ENCODE measurements at places on chromosomes 1 and 21.
A peak's percentile ranks its signal among the peaks of the same experiment; 100 is the strongest.

DNA sequence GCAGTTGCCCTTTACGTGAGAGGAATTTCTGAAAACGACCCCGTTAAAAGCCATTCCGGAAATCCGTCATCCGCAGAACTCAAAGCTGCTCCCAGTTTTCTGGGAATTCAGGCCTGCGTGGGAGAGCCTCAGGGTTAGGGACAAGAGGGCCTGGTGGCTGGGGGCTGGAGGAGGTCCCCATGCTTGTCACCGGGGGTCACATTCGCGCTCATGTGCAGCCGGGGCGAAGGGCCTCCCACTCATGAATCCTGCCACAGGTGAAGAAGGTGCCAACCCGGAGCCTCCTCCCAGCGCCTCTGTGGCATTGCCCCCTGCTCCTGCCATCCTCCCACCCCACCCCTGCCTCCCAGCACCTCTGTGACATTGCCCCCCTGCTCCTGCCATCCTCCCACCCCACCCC lies 98.3 kb downstream of the PRDM16 start:
- DNase-seq: no peak

DNA sequence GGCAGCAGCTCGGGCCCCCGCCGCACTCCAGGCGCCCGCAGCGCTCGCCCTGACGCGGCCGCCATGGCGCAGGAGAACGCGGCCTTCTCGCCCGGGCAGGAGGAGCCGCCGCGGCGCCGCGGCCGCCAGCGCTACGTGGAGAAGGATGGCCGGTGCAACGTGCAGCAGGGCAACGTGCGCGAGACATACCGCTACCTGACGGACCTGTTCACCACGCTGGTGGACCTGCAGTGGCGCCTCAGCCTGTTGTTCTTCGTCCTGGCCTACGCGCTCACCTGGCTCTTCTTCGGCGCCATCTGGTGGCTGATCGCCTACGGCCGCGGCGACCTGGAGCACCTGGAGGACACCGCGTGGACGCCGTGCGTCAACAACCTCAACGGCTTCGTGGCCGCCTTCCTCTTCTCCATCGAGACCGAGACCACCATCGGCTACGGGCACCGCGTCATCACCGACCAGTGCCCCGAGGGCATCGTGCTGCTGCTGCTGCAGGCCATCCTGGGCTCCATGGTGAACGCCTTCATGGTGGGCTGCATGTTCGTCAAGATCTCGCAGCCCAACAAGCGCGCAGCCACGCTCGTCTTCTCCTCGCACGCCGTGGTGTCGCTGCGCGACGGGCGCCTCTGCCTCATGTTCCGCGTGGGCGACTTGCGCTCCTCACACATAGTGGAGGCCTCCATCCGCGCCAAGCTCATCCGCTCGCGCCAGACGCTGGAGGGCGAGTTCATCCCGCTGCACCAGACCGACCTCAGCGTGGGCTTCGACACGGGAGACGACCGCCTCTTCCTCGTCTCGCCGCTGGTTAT lies 2.8 kb downstream of the KCNJ9 start:
- peak; percentile 34 for DNase-seq

- DNase-seq: no peak
These were observed 28.6 kb downstream of the ITPKB start for GRCh38 chr1:226710501-226710900.

- DNase-seq: no peak
These were observed 621.4 kb upstream of the RGS18 start for GRCh38 chr1:191536791-191537429.

- DNase-seq: no peak
These were observed 163.1 kb upstream of the NRIP1 start for GRCh38 chr21:15227919-15228318.

DNA sequence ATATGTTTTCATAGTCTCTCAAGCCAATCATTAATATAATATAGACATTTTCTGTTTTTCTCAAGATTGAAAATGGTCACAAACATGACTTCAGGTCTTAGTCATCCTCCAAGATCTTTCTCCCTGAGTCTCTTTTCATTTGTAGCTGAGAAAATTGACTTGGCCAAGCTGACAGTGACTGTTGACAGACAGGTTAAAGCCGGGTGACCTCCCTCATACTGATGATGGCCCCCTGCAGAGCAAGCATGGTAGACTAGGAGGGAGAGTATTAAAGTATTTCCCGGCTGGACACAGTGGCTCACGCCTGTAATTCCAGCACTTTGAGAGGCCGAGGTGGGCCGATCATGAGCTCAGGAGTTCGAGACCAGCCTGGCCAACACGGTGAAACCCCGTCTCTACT lies 6.8 kb upstream of the KIAA1614 start:
- no peak for DNase-seq

GRCh38 chr1:190205713-190206112 lies 272.0 kb downstream of the BRINP3 start:
- peak; percentile 56 for DNase-seq

DNA sequence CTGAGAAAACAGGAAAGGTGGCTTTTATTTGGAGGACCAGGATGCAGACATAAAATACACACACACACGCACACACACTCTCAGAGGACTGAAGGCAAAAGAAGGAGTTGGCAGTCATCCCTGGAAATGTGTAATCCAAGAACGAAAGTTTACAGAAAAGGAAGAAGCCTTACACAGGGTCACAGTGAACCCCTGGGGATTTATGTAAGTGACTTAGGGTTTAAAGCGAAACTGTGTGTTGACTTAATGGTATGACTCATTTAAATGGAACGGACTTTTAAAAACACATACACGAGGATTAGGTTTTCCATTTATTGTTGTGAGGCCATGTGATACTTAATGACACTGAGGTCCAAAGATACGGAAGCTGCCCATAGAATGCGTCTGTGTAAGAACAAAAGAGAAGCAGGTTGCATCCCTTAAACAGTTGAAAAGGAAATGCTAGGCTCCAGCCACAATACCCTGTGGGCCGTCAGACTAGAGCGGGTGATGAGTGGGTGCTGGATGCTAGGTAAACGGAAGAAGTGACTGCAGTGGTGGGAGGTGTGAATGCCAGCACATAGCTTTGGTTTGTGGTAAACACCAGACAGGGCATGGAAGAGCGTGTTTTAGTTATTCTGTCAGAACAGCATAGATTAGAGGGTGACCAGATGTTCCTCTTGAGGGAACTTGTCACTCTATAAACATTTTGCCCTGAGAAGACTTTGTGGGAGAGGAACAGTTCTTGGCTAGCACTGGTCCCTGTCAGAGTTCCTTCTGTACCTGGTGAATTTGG lies 21.6 kb upstream of the BCL10 start:
- peak; percentile 98 for DNase-seq

All from fibroblast of pulmonary artery (primary cell).